ENCODE measurements at places on chromosomes 6 and 20. TPM values are rescaled to one million over a fixed set of nuclear protein-coding genes. Genes with fewer than 3 reads are reported as not detected.
A peak's percentile ranks its signal among the peaks of the same experiment; 100 is the strongest.

DNA sequence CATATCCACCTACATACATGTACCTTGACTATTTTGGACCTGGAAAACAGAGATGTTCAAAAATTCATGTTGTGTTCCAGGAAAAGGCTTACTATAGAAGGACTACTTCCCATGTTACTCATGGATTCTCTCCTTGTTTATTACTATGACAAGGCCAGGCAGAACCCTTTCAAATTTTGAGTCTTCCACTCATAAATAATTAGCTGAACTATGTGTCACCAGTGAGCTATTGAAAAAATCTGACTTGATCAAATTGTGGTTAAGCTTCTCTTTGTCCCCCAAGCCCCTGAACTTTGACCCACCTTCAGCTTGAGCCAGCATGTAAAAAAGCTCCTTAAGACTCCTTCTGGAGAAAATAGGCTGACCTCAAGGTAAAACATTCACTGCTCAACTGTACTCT lies 1142.8 kb upstream of the EYS start:
- DNase-seq: no peak

Gene MYLK4
- 0.98 TPM for total RNA-seq

Gene CST2
- not detected for total RNA-seq

- DNase-seq: no peak
Measured at GRCh38 chr6:167342879-167343610, 18.2 kb downstream of the TTLL2 start.

Gene LSM14B
- total RNA-seq: 31.0 TPM

DNA sequence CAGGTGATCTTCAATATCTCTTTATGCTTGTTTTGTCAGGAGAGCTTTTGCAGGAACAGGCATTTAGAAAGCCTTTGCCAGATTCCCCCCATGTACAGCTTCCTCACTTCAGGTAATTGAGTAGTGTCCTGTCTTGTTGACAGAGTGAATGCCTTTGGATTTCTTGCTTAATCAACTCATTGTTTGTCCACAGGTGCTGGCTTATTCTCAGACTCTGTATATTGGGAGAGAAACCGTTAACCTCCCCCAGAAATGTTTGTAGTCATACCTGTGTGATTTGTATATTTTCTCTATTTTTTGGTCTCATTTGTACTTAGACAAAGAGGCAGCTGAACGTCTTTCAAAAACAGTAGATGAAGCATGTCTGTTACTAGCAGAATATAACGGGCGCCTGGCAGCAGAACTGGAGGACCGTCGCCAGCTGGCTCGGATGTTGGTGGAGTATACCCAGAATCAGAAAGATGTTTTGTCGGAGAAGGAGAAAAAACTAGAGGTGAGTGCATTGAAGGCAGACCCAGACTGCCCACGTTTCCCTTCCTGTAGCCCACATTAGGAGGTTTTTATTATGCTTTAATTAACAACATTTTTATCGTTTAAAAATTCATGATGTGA lies 32.3 kb downstream of the RPRD1B start:
- no peak for DNase-seq

Gene SERPINB1
- 22.1 TPM for total RNA-seq

DNA sequence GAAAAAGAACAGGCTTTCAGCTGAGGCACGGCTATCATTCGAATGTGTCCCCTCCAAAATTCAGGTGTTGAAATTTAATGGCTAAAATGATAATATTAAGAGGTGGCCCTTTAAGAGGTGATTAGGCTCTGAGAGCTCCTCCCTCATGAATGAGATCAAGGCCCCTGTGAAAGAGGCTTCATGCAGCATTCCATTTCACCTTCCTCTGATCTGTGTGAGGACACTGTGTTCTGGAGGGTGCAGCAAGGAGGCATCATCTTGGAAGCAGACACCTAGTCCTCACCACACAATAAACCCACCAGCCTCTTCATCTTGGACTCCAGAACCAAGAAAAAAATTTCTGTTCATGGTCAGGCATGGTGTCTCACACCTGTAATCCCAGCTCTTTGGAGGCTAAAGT lies 56.4 kb downstream of the PPP1R14C start:
- no peak for DNase-seq

GRCh38 chr20:12061466-12061865 lies 143.8 kb downstream of the BTBD3 start:
- peak; percentile 67 for DNase-seq

Gene EYA4
- total RNA-seq: 5.7 TPM

Gene TTK
- total RNA-seq: 35.9 TPM

DNA sequence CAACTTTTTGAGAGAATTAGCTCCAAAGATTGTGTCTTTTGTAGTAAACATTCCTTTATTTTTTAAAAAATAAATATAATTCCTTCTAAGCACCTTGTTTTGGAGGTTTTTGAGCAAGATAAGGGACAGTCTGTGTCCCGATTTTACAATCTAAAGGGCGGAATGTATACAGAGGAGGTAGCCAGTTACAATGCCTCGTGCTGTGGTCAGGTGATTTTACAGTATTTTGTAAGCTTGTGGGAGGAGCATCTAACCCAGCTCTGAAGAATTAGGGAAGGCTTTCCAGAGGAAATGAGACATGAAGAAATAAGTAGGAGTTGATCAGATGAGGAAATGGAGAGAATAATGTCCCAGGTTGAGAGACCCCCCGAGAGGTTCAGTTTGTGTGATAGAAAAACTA lies 1.3 kb downstream of the HINT3 start:
- peak; percentile 80 for DNase-seq

Gene OR2J3
- not detected for total RNA-seq

DNA sequence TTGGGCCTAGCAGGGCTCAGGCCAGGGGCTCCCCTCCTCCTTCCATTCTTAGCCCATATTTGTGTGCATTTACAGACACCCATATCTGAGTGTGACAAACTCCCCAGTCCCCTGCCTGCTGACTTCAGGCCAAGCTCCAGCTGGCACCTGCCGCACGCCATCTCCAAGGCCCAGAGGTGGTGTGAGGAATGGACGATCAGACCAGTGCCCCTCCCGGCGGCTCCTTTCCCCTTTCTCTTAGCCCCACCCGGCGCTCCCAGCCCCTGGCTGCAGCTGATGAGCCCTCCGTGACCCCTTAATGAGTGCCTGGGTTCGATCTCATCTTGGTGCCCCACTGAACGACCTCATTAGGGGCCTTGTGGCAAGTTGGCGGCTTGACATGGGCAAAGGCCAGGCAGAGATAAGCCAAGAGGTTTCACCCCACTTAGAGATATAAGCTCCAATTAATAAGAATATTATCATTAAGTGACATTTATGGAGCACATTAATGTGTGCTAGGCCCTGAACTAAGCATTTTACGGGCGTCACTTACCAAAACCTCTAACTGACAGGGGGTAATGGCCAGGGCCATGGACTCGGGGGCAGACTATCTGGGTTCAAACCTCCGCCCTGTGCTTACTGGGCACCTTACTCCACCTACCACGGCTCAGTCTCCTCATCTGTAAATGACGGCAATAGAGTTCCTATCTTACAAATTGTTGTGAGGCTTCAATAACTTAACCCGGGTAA lies 17.5 kb downstream of the ADA start:
- no peak for DNase-seq

- peak; percentile 57 for DNase-seq
Measured at GRCh38 chr6:35148167-35148741, 7.1 kb upstream of the TCP11 start.

DNA sequence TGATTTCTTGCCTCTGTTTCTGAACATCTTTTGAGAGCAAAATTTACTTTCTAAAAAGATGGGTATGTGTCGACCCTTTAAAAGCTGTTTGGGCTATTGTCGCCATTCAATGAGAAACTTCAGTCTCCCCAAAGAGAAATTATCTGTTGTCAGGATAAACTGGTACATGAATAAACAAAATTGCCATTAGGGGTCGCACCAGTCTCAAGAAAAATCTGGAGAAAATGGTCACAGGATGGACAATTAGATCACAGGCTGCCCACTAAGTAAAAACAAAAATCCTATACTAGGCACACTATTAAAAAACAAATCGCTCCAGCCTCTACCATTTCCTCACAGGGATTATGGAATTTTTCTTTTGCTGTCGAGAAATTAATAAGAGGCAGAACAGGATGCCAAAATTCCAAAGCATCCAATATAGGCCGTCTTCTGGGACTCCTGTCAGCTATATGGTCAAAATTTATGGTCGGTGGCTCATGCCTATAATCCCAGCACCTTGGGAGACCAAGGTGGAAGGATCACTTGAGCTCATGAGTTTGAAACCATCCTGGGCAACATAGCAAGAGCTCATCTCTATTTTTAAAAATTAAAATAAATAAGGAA lies 5.5 kb upstream of the HLA-E start:
- DNase-seq: peak; percentile 85

GRCh38 chr6:15897063-15897876 lies 231.6 kb upstream of the MYLIP start:
- peak; percentile 48 for DNase-seq

- no peak for DNase-seq
Measured at GRCh38 chr6:626236-626635, 30.7 kb downstream of the HUS1B start.

Gene C6orf132
- 1.4 TPM for total RNA-seq

DNA sequence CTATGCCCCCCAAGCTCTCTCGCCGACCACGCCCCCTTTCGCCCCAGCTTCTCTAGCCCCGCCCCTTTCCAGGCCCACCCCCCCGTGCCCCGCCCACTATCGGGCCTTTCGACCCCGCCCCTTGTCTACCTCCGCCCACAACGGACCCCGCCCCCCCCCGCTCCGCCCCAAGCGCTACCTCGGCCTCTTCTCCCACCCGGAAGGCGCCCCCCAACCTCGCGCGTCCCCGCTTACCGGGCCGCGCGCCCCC lies 200 bp downstream of the ZBTB22 start:
- DNase-seq: no peak

GRCh38 chr6:128606611-128607010 lies 86.2 kb upstream of the PTPRK start:
- no peak for DNase-seq

DNA sequence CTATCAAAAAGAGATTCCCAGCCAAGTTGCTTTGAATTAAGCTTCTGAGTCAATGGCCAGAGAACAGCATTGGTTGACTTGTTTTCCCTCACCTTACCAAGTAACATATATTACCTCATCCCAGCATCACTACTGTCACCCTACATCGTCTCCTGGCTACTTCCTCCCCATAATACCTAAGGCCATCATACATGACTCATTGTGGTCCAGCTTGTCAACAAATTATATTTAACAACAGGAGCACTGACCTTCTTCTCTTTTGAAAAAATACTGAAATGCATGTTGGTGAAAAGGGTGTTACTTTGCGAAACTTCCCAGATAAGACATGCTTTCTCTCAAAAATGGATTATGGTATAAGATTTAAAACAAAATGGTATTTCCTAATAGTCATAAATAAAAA lies 106.9 kb downstream of the TBX18 start:
- DNase-seq: peak; percentile 4

Gene ACTL10
- 2.5 TPM for total RNA-seq

Gene ADGRF5
- total RNA-seq: 15.9 TPM

Gene CCM2L
- not detected for total RNA-seq

- DNase-seq: no peak
Measured at GRCh38 chr6:33765368-33765767, 18.7 kb upstream of the IP6K3 start.

DNA sequence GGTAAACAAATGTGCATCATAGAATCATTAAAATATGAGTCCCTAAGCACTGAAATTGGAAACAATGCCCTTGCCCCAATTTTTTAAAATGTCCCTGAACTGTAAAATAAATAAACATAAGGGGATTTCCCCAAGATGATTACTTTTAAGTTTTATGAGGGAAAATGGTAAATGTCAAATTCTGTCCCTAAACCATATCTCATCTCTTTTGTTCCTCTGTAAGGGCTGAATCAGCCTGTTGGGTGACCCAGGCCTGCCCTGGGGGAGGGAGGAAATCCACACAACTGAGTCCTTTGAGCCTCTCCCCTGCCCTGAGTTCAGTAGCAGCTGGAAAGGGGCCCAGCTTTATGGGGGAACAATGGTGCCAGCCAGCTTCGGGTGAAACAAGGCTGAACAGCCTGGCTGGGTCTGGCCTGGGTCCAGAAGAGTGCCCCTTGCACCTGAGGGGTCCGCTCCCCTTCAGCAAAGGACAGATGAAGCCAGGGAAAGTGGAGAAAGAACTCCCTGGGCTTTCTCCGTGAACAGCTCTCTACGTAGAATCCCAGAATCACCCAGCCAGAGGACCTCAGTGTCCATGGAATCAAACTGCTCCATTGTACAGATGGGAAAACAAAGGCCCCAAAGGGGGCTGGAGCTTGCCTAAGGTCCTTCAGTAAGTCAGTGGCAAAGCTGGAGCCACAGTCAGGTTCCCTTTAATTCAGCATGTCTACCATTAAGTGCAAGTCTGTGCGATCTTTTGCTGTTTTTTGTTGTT lies 28.2 kb upstream of the ITCH start:
- DNase-seq: no peak

Gene KCNG1
- 3.0 TPM for total RNA-seq

GRCh38 chr20:48959899-48960550 lies 38.5 kb downstream of the ARFGEF2 start:
- DNase-seq: no peak

- no peak for DNase-seq
Measured at GRCh38 chr6:137856138-137856898, 10.7 kb upstream of the TNFAIP3 start.

DNA sequence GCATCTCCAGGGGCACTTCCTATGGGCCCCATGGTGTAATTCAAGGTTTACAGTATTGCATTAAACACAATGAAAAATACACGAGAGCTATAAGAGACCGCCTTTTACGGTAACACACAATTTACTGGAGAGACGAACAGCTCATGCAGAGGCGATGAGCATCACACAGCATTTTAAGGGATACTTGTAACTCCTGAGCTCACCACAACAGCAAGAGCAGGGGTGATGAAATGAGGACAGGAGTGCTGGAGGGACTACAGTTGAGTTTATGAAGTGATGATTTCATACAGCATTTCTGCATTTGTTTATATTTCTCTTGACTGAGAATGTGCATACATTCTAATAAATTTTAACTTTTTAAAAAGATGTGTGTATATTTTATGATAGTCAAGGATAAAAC lies 113.9 kb downstream of the WDR27 start:
- DNase-seq: no peak

GRCh38 chr20:57481281-57481711 lies 43.6 kb downstream of the CTCFL start:
- no peak for DNase-seq

Gene TAAR2
- not detected for total RNA-seq

Gene RIMS1
- total RNA-seq: not detected

DNA sequence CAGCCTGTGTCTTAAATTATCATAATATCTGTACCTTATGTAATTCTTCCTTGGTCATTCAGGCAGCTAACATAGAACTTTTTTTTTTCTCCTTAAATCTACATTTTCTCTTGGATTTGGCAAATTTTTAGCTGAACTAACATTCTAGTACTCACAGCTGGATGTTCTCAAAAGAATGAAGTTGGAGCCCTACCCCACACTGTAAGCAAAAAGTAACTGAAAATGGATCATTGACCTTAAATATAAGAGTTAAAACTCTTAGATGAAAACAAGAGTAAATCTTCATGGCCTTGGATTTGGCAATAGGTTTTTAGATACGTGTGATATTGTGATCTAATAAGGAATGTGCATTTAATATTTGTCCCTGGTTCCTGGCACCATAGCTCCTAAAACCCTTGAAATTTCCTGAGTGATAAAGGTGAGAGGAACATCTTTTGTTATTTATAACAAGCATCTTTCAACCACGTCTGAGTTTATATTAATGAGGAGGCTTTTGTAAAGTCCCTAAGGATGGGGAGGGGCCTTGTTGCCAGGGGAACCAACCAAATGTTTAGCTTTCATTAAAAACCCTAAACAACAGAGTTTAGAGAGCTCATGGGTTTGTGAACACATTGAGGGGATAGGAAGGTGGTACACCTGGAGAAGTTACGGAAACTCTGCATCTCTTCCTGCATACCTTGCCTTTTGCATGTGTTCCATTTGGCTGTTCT lies 106.1 kb upstream of the ADGRF4 start:
- DNase-seq: no peak

Gene THBS2
- total RNA-seq: 519 TPM

Measured in fibroblast of the aortic adventitia (primary cell).